Astrocyte (in vitro differentiated cells and primary cell): ENCODE measurements at places on chromosomes 3 and 15. TPM values are rescaled to one million over a fixed set of nuclear protein-coding genes. Genes with fewer than 3 reads are reported as not detected.

Gene ERC2
- total RNA-seq: 4.1 and 7.4 TPM in 2 replicates

GRCh38 chr3:171258316-171258715 lies 201.9 kb downstream of the TNIK start:
- no peaks in the 10 kb centered on the region for H3K27me3 ChIP-seq
- no peak overlapping the region for H3K4me3 ChIP-seq
- peaks cover 17% of the 10 kb centered on the region for H3K4me1 ChIP-seq
- peak; percentile 28 for DNase-seq

GRCh38 chr3:86175593-86176444 lies 815.1 kb downstream of the VGLL3 start:
- no peaks in the 10 kb centered on the region for H3K4me1 ChIP-seq
- no peak overlapping the region for H3K4me3 ChIP-seq
- H3K27me3 ChIP-seq: no peaks in the 10 kb centered on the region
- H3K27ac ChIP-seq: no peak overlapping the region
- DNase-seq: no peak
- H3K36me3 ChIP-seq: no peaks in the 10 kb centered on the region

Gene SCN5A
- 2.3 and 3.3 TPM in 2 replicates for total RNA-seq

Gene LRRC34
- total RNA-seq: 1.0 and 1.3 TPM in 2 replicates

DNA sequence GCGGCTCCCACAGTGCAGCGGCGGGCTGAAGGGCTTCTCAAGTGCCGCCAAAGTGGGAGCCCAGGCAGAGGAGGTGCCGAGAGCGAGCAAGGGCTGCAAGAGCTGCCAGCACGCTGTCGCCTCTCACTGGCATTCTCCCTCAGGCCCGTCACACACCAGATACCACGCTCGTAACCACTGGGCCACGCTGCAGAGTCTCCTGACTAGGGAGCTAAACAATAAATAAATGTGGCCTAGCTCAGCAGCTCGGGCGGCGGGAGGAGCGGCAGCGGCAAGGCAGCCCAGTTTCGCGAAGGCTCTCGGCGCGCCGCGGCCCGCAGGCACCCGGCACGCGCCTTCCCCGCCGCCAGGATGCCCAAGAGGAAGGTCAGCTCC lies 55.9 kb upstream of the FAM174B start:
- no peaks in the 10 kb centered on the region for H3K27me3 ChIP-seq
- H3K27ac ChIP-seq: no peak overlapping the region
- H3K36me3 ChIP-seq: no peaks in the 10 kb centered on the region
- H3K4me3 ChIP-seq: no peak overlapping the region

Gene C2CD4B
- not detected in 2 replicates for total RNA-seq

- peak overlapping the region; percentile 6 for H3K27ac ChIP-seq
- peak; percentile 88 for DNase-seq
- H3K4me3 ChIP-seq: no peak overlapping the region
- H3K27me3 ChIP-seq: no peaks in the 10 kb centered on the region
- H3K36me3 ChIP-seq: no peaks in the 10 kb centered on the region
Observed at GRCh38 chr3:170429050-170429449, 10.4 kb downstream of the CLDN11 start.

DNA sequence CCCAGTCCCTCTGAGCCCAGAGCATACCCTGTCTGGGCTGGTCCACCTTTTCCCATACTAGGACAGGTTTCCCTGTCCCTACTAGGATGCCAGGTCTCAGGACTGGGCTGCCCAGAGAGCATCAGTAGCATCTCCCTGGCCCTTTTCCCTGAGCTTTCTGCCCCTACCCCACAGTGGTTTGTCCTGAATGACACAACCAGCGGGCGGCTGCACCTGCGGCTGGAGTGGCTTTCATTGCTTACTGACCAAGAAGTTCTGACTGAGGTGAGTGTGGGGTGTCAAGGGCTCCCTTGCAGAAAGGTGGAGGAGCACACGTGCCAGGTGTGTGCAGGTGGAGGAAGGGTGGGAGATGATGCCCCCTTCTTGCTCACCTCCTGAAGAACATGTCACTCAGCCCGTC lies 33.5 kb downstream of the ESYT3 start:
- H3K4me3 ChIP-seq: no peak overlapping the region
- peaks cover 7% of the 10 kb centered on the region for H3K27me3 ChIP-seq
- no peak overlapping the region for H3K27ac ChIP-seq

Gene TGM5
- total RNA-seq: 0.16 TPM in 1 of 2 replicates, not detected in the other

Gene CYP8B1
- not detected in 2 replicates for total RNA-seq

Gene SNX22
- 0.19 and 0.27 TPM in 2 replicates for total RNA-seq

- peaks cover 19% of the 10 kb centered on the region for H3K4me1 ChIP-seq
- no peak for DNase-seq
- H3K36me3 ChIP-seq: no peaks in the 10 kb centered on the region
- no peak overlapping the region for H3K27ac ChIP-seq
Observed at GRCh38 chr15:39887832-39888231, 32.2 kb downstream of the GPR176 start.

GRCh38 chr3:127221037-127221436 lies 28.1 kb downstream of the PRR23E start:
- H3K36me3 ChIP-seq: no peaks in the 10 kb centered on the region
- H3K27me3 ChIP-seq: no peaks in the 10 kb centered on the region
- H3K4me1 ChIP-seq: no peaks in the 10 kb centered on the region
- H3K4me3 ChIP-seq: no peak overlapping the region

GRCh38 chr3:142028243-142028777 lies 121.0 kb downstream of the TFDP2 start:
- H3K36me3 ChIP-seq: no peaks in the 10 kb centered on the region
- H3K27me3 ChIP-seq: no peaks in the 10 kb centered on the region
- peak; percentile 91 for DNase-seq
- no peaks in the 10 kb centered on the region for H3K4me1 ChIP-seq
- peak overlapping the region; percentile 33 for H3K27ac ChIP-seq

GRCh38 chr3:172904711-172905373 lies 154.3 kb downstream of the ECT2 start:
- H3K4me3 ChIP-seq: no peak overlapping the region
- H3K27me3 ChIP-seq: no peaks in the 10 kb centered on the region

- H3K4me3 ChIP-seq: no peak overlapping the region
- H3K27ac ChIP-seq: no peak overlapping the region
- no peaks in the 10 kb centered on the region for H3K36me3 ChIP-seq
- no peaks in the 10 kb centered on the region for H3K27me3 ChIP-seq
- no peak for DNase-seq
Observed at GRCh38 chr3:24139463-24140412, 194.7 kb downstream of the NR1D2 start.

Gene BUB1B
- total RNA-seq: 3.2 and 5.2 TPM in 2 replicates

Gene CACNA2D3
- 0.34 and 0.70 TPM in 2 replicates for total RNA-seq

GRCh38 chr3:68056556-68056955 lies 402.1 kb upstream of the SUCLG2 start:
- no peak overlapping the region for H3K27ac ChIP-seq
- no peaks in the 10 kb centered on the region for H3K36me3 ChIP-seq
- no peaks in the 10 kb centered on the region for H3K4me1 ChIP-seq
- H3K4me3 ChIP-seq: no peak overlapping the region
- DNase-seq: no peak

Gene FGF12
- 1.4 and 1.8 TPM in 2 replicates for total RNA-seq

- H3K4me1 ChIP-seq: no peaks in the 10 kb centered on the region
- H3K4me3 ChIP-seq: no peak overlapping the region
- H3K36me3 ChIP-seq: no peaks in the 10 kb centered on the region
- H3K27me3 ChIP-seq: peaks cover 20% of the 10 kb centered on the region
Observed at GRCh38 chr15:45094358-45094730, 19.6 kb downstream of the DUOX2 start.

- no peaks in the 10 kb centered on the region for H3K36me3 ChIP-seq
- peaks cover 40% of the 10 kb centered on the region for H3K4me1 ChIP-seq
- no peak for DNase-seq
- no peaks in the 10 kb centered on the region for H3K27me3 ChIP-seq
- peak overlapping the region; percentile 95 for H3K27ac ChIP-seq
Observed at GRCh38 chr15:63502137-63502766, 2.1 kb upstream of the USP3 start.

DNA sequence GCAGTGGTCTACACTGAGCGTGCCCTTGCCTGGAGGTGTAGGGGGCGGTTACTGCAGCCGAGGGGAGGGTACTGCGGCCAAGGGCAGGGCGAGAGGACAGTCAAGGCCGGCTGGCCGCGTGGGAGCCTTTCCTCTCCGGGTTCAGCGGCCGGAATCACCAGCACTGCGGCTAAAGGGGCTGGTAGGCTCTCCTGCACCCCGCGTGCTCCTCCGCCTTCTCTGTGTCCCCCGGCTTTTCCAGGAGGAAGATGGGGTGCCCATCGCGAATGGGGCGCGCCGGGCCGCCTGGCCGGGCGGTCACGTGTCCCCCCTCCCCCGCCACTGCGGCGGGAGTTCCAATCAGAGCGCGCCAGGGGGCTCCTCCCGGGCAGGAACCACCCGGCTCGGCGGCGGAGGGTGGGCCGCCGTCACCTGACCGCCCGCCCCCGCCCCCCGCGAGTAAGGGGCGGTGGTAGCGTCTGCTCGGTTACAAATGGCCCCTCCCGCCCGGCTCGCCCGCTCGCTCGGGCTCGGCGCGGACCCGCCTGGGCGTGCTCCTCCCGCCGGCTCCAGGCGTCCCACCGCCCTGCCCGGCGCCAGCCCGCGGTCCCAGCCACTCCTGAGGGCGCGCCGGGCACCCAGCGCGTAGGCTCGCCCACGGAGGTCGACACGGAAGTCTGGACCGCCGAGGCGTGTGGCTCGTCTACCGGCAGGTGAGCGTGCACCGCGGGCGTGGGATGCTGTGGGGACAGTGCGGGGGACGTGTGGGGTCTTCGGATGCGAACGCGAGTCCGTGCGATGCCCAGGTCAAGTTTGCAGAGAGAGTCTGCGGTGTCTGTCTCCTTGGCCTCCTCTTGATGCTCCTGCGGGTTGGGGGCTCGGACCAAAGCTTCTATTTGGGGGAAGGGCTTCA lies 242.6 kb upstream of the TOPAZ1 start:
- H3K4me1 ChIP-seq: peaks cover 37% of the 10 kb centered on the region
- peak overlapping the region; percentile 64 for H3K4me3 ChIP-seq
- no peaks in the 10 kb centered on the region for H3K36me3 ChIP-seq
- no peak for DNase-seq
- H3K27me3 ChIP-seq: peaks cover 50% of the 10 kb centered on the region
